Sigmoid colon (tissue), 7 donors: ENCODE measurements at places on chromosomes 5 and 9. TPM values are rescaled to one million over a fixed set of nuclear protein-coding genes. Genes with fewer than 3 reads are reported as not detected.

DNA sequence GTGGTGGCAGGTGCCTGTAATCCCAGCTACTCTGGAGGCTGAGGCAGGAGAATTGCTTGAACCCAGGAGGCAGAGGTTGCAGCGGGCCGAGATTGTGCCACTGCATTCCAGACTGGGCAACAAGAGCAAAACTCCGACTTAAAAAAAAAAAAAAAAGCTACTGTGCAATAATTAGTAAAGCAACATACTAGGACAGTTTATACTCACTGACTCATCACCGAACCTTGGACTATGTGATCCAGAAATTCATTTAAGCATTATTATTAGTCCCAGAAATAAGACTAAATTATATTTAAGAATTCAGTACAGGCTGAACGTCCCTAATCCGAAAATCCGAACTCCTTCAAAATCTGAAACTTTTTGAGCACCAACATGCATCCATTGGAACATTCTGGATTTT is 37.8 kb downstream of the GOLPH3 start:
- no peak for DNase-seq

DNA sequence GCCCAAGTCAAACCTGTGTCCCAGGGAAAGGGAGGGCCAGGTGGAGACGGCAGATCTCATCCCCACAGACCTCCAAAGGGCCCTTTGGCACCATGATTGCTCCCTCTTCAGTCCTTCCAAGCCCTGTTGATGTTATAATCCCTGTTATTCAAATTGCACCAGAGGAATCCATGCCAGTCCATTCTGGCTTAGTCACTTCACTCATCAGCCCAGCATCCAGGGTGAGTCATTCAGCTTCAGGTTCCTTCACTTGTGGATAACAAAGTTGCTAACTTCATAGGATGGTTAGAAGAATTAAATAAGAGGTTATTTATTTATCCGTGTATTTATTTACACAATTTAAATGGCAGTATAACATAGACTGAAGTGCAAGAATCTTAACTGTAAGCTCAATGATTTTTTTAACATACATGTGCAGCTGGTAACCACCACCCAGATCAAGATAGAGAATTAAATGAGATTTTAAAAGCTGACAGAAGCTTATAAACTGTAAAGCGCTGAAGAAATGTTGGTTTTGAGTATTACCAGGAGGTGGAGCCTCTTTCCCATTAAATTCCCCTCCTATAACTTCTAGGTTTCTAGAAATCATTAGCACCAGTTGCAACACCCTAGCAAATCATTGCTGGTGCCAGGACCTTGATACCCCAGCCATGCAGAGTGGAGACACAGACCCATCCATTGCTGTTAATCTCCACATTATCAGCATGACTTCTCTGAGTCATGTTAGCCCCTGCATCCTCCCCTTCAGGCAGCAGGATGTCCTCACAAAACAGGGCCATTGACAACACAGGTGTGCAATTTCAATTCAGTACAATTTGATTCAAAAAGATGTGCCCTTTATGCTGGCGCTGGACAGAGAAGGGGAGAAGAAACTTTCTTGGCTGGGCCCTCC is 77.4 kb downstream of the SEC61B start:
- no peak for DNase-seq

DNA sequence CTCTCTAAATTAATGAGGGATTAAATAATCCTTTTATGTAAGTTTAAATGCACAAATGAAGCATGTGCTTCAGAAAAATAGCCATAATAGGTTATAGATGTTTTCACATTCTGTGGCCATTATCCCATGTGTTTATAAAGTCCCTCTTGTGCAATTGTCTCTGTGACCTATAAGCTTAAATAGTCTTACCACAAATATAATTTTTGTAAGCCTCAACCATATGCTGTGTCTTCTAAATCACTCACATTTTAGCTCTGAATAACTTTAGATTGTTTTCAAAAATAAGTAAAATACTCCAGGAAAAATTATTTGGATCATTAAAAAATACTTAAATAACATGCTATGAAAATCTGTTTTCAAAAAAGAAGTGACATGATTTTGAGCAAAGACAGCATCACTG is 1894.7 kb downstream of the MAT2B start:
- DNase-seq = no peak

Gene PDCD1LG2
- polyA plus RNA-seq = 0.60 TPM

- DNase-seq = no peak
These were observed 137.7 kb upstream of the GRIA1 start for GRCh38 chr5:153352685-153353219.

DNA sequence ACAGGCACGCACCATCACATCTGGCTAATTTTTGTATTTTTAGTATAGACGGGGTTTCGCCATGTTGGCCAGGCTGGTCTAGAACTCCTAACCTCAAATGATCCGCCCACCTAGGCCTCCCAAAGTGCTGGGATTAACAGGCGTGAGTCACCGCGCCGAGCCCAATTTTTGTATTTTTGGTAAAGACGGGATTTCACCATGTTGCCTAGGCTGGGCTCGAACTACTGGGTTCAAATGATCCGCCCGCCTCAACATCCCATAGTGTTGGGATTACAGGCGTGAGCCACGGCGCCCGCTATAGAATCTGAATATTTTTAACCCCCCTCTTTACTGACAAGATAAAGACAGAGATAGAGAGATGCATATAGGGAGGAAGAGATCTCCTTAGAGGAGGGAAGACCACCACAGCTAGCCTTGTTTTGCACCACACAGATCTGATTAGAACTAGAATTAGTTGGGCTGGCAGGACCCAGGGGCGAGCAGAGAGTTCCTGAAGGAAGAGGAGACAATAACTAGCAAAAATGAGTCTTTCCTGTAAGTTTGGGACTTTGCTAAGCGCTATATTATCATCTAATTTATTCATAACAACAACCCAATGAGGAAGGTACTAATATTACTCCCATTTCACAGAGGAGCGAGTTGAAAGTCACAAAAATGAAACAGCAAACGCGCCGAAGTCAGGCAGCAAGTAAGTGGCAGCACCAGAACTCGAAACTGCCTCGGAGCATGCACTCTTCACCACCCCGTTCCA is 1.5 kb upstream of the ANKHD1 start:
- no peak for DNase-seq
